ENCODE measurements at places on chromosomes 2 and 18.

- peak; percentile 53 for DNase-seq
Observed at GRCh38 chr18:21669736-21670285, 34.8 kb downstream of the ABHD3 start.

DNA sequence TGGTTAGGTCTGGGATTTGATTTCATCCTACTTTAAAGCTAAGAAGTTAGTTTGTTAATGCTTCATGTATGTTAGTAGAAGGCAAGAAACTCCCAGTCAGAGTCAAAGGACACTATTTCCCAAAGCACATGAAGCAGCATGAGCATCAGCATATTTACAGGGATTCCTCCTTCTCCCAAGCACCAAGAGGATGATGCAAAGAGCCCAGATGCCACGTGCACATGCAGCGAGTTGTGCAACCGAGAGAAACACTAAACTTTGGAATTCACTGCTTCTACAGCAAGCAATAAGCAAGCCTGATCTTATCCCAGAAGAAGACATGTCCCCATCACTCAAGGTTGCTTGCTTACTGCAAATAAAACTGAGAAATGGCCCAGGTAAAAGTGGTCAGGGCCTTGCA is 32.5 kb downstream of the CPO start:
- DNase-seq = no peak

- no peak for DNase-seq
Observed at GRCh38 chr2:37875403-37875906, 49.6 kb upstream of the RMDN2 start.

GRCh38 chr2:150126143-150126740 is 361.2 kb downstream of the RND3 start:
- DNase-seq = peak; percentile 94

DNA sequence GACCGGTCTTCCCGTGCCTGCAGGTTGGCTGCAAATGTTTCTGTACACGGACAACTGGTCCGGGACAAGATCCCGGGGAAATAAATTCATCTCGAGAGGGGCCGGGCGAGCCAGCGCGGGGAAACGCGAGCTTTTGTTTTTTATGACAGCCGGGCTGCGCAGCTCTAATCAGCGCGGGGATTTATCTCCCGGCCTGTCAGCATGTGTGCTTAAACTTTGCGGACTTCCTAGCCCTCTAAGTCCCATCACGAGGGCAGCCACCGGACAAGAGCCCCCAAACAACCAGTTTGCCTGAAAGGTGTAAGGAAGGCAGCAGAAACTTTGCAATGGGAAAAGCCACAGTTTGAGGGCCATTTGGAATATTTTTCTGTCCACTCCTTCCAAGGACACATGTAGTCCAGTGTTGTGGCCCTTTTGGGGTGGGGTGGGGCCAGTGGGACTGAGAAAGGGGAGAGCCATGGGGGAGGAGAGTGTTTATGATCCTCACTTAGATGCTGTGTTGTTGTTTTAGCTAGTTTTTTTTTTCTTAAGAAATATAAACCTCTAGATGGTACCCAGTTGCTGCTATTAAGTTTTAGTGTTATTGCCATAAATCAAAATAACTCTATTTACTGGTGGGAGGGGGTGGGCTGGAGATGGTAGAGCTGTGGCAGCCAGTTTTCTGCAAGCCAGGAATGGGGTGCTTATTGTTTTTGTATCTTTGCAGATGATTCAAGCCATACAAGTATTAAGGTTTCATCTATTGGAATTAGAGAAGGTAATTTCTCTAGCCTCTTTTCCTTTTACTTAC is 6.0 kb downstream of the MEIS1 start:
- no peak for DNase-seq

- DNase-seq = no peak
Observed at GRCh38 chr2:52390651-52391050, 1358.7 kb upstream of the NRXN1 start.

- DNase-seq = peak; percentile 93
Observed at GRCh38 chr2:95260028-95261023, 13.9 kb upstream of the PROM2 start.

DNA sequence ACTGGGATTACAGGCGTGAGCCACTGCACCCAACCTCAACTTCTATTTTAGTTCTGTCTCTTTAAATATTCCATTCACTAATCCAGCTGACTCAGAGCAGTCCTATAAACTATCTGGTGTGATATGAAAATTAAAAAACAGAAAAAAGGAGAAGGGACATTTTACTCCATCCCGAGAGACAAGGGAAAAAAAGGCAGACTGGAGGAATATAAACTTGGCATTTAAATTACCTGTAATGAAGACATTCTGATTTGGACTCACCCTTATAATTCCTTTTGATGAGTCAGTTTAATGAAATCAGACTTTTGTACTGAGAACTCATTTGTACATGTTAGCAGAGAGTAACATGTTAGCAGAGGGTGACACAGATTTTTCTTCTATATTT is 74.8 kb upstream of the RIOK3 start:
- DNase-seq = peak; percentile 60

- DNase-seq = no peak
Observed at GRCh38 chr2:181723731-181724130, 43.4 kb upstream of the NEUROD1 start.
